Stimulated activated CD8-positive, alpha-beta memory T cell treated with anti-CD3 and anti-CD28 coated beads, Interleukin-15, amount 100 ng/mL, for 24 hours (primary cell): ENCODE measurements at places on chromosomes 4 and X.

DNA sequence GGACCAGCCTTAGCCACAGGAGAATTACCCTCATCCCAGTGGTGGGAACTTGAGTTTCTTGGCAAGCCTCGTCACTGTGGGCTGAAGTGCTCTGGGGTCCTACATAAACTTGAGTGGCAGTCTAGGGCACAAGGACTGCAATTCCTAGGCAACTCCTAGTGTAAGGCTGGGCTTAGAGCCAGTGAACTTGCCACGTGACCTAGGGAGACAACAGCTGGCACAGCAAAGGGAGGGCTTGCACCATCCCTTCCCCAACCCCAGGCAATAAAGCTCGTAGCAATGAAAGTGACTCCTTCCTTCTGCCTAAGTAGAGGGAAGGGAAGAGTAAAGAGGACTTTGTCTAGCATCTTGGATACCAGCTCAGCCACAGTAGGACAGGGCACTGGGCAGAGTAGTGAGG, 81.8 kb downstream of the TEX11 start:
- DNase-seq, result no peak

DNA sequence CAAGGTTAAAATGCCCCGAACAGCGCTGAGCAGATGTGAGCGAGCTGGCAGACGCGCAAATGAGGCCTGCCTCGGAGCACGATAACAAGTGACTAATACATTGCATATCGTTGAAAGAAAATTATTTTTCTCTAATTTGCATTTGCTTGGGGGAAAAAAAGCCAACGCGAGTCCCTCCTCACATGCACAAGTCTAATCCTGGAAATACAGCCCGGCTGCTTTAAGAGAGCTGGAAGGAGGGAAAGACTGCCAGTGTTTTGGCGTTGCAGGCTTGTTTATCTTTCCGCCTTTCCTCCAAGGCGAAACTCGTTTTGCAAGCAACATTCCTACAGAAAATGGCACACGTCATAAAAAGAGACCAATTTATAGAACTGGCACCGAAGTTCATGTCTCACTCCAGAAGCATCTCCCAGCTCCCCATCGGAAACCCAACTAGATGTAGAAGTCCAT, 12.6 kb downstream of the BCOR start:
- no peak for DNase-seq

DNA sequence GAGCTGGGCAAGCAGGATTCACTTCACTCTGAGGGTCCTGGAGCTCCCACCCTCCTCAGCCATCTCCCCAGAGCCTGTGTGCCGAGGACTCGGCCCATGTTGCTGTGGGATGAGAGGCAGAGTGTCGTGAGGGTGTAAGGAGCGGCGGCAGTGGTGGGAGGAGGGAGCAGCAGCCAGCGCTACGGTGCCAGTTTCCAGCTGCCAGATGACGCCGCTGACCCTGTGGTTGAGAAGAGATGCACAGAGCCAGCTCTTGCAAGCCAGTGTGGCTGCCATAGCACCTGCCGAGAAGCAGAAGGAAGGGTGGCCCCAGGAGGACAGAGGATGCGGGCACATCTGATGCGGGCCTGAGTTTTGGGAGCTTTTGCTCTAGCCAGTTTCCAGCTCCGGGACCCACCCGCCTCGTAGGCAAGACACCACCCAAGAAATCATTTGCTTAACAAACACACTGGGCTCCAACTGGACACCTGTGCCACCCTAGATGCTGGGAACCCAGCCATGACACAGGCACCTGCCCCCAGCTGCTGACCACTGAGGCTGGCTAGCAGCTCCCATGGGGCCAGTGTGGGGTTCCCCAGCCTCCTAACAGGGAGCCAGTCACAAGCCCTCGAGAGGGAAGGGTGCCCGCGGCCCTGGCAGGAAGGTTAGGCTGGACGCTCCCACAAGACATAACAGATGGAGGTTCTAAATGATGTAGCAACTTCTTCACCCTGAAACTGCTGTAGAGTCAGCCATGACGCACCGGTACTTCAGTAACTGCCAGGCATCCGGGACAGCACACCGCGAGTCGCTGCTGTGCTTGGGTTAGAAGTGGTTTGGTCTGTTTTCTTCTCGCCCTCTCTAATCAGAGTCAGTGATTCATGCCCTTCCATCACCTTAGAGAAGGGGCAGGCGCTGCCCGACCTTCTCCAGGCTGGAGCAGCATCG, 8.9 kb downstream of the MSANTD1 start:
- no peak for DNase-seq

- no peak for DNase-seq
Observed at GRCh38 chrX:18465051-18465450, 39.6 kb downstream of the CDKL5 start.

GRCh38 chr4:149211876-149212275, 603.8 kb downstream of the IQCM start:
- DNase-seq, result no peak

DNA sequence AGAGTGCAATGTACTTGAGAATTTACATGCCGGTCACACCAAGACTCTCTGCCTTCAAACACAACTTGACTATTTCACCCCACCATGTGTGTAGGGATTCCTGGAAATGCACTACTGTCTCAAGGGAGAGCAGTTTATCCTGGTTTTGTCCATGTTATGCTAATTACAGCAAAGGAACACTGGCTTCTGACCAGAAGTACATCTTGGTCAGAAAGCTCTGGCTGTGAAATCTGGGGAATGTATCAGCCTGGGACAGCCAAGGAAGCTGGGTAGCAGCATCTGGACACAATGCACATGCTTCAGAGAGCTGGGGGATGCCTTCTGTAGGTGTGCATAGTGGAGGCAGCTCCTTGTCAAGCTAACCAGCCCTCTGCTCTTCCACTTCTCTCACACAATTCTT, 1432.6 kb upstream of the TENM3 start:
- DNase-seq, result no peak

GRCh38 chr4:6367371-6367851, 97.8 kb downstream of the WFS1 start:
- no peak for DNase-seq

DNA sequence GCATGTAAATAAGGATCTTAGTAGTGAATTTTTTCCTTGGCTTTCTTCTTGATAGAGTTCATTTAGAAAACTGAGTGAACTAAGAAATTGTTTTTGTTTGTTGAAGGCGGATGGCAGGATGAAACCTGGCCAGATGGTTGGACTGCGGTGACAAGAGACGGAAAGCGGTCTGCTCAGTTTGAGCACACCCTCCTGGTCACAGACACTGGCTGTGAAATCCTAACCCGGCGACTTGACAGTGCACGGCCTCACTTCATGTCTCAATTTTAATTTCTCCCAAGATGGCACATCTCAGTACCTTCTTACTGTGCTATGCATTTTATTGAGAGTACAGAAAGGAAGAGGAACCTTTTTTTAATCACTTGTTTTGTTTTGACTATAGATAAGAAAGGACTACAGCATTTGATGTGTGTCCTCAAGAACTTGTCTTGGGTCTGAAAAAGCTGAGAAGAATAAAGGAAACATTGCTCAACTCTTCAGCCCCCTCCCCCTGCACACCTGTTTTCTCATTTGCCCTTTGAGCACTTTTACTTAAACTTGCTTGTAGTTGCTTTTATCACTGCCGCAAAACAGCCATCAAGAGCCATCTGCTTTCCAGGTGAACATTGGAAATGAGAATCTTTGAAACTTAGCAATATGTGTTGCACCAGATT, 27.4 kb downstream of the ADH5 start:
- no peak for DNase-seq
